ENCODE measurements at places on chromosomes 16 and 17.

DNA sequence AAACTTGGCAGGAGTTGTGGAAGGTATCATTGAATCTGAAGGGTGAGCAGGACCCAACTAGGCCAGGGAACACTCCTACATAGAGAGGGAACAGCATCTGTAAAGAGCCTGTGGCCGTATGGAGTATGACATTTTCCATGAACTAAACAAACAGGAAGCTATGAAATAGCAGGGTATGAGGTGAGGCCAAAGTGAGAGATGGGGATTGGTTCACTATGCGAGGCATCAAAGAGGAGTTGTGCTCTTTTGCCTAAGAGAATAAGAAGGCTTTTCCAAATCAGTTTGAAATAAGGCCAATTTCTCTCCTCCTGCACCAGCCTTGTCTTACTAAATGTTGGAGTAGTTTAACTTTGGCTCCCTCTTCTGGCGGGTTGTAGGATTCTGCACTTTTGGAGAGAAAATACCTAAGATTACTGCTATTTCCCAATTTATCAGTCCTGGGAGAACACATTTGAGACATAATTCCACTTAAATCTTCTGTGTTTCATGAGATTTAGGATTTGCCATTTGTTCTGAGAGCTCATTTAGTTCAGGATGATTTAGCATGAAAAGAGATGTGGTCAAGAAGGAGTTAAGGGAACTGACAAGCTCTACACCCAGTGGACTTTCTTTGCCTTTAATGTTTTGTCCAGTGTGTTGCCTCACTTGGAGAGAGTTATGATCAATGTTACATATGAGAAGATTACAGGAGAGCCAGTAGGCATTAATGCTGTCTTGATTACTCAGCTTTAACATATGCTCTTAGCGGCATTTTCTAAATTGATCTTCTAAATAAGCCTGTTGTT lies 55.4 kb downstream of the TNRC6C start:
- DNase-seq = peak; percentile 12

- DNase-seq = no peak
Observed at GRCh38 chr16:66810391-66810790, 9.0 kb upstream of the TERB1 start.

GRCh38 chr16:53022374-53022773 lies 30.3 kb downstream of the CHD9NB start:
- DNase-seq = no peak

DNA sequence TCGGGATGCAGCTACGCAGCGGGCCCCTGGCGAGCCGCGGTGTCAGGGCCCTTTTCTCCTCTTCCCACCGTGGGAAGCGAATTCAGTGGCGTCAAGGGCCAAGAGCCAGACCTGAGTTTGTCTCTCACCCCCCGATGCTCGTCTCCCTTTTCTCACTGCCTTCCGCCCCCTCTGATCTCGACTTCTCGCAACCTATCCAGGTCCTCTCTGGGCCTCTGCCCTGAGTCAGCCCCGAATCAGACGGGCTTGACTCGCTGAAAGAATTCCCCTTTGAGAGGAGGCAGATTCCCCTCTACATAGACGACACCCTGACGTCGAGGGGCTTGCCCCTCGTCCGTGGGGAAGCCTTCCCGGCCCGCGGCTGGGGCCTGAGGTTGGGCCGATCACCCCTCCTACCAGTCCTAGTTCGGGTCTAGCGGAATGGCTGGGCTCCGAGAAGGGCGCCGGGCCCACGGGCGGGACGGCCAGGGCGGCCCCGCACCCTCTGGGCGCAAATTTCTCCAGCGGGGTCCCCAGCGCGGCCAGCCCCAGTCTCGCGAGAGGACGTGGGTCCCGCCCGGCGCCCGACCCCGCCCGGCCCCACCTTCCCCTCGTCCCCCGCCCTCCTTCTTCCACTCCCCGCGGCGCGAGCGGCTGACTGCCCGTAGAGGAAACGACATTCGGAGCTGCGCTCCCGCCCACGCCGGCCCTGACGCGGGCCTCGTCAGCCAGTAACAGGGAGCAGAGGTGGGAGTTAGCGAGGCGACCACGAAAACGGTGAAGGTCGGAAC lies at the start of gene GGNBP2:
Gene GGNBP2 (plus strand): TSS at position 613 of the 770 bp plus-strand sequence. CDS start 806 bp downstream, outside the sequence.
- DNase-seq = peak; percentile 78
